ENCODE measurements at places on chromosomes 16 and 17.

- no peak for DNase-seq
These were observed 109.0 kb downstream of the SYCE1L start for GRCh38 chr16:77308163-77308561.

- no peak for DNase-seq
These were observed 253.2 kb upstream of the IRX5 start for GRCh38 chr16:54677308-54677950.

DNA sequence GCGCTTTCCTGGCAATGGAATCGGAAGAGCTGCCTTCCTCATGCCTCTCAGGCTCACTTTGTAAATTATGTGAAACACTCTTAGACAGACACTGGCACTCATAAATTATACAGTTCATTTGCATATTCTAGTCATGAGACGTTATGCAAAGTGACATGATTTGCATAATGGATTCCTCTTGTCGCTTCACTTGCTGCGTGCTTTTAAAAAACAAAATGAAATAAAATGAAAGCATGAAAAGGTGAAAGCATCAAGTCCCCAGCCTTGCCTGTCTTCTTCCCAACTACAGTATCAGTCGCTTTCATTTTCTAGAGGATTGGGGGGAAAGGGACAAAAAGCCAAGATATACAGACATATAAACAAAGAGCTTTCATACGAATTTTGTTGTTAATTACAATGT lies 252.8 kb upstream of the PMFBP1 start:
- DNase-seq: no peak

DNA sequence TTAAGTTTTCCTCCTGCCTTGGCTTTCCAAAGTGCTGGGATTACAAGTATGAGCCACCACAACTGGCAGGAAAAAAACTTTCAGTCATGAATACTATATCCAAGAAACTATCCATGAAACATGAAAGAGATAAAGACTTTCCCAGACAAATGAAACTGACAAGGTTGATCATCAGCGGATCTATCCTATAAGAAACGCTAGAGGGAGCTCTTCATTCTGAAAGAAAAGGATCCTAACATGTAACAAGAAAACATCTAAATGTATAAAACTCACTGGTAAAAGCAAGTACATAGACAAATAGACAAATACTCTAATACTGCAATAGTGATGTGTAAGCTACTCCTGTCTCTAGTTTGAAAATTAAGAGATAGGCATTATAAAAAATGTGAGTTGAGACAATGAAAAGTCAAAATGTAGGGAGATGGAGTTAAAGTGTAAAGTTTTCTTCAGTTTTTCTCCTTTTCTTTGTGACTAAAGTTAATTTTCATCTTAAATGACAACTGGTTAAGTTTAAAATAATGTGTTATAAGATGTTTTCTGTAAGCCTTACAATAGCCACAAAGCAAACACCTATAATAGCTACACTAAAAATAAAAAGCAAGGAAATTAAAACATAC lies 79.6 kb upstream of the TEKT1 start:
- DNase-seq: peak; percentile 44

DNA sequence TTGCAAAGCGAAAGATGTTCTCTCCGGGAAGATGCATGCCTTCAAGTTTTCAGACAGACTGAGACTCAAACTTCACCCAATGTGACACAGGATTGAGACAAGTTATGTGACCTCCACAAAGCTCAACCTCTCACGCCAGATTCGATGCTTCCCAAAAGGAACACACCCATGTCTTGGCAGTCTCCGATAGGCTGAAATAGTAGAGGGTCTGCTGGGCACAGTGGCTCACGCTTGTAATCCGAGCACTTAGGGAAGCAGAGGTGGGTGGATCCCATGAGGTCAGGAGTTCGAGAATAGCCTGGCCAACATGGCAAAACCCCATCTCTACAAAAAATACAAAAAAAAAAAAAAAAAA lies 22.1 kb downstream of the ZFHX3 start:
- DNase-seq: no peak

- no peak for DNase-seq
These were observed 326.1 kb upstream of the GOT2 start for GRCh38 chr16:59060207-59060606.

GRCh38 chr16:87784812-87785211 lies 19.0 kb upstream of the KLHDC4 start:
- no peak for DNase-seq

GRCh38 chr17:19659366-19660177 lies 11.0 kb downstream of the ALDH3A2 start:
- no peak for DNase-seq

GRCh38 chr17:81888105-81888987 lies 3.0 kb downstream of the ALYREF start:
- DNase-seq: no peak

- peak; percentile 13 for DNase-seq
These were observed 712 bp downstream of the TMEM256 start for GRCh38 chr17:7403043-7403726.
